ENCODE measurements at places on chromosomes 12 and 14. TPM values are rescaled to one million over a fixed set of nuclear protein-coding genes. Genes with fewer than 3 reads are reported as not detected.

Gene CEBPE
- total RNA-seq: not detected

Gene KRT3
- not detected for total RNA-seq

Gene PRIMA1
- total RNA-seq: not detected

Gene NTN4
- not detected for total RNA-seq

Gene TAS2R20
- 2.3 TPM for total RNA-seq
